ENCODE measurements at places on chromosomes 1 and 21.

DNA sequence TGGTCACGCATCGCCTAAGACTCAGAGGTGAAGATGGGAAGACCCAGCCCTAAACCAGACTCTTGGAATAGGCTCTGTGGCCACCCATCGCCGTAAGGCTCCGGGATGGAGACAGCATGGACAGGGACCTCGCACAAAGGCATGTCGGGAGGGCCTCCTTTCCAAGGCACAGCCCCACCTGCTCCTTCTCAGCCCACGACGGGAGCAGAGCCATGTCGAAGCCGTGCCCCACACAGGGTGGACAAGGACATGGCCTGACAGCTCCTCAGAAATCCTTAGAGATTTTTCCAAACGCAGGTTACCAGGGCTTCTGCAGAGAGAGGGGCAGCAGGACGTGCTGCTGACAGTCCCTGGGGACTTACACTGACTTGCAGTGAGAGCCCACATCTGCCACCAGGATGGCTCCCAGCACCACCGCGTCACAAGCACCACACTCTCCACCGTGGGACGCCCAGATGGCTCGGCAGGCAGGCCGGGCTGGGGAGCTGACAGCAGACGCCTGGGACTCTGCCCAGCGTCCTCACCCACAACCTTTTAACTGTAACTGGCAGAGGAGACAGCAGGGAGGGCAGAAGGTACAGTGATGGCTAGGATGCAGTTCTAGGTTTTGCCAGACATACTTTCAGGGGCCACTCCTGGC, 12.0 kb downstream of the SSU72 start:
- DNase-seq = no peak

GRCh38 chr21:38880577-38880966, 74.8 kb downstream of the ETS2 start:
- DNase-seq = no peak

DNA sequence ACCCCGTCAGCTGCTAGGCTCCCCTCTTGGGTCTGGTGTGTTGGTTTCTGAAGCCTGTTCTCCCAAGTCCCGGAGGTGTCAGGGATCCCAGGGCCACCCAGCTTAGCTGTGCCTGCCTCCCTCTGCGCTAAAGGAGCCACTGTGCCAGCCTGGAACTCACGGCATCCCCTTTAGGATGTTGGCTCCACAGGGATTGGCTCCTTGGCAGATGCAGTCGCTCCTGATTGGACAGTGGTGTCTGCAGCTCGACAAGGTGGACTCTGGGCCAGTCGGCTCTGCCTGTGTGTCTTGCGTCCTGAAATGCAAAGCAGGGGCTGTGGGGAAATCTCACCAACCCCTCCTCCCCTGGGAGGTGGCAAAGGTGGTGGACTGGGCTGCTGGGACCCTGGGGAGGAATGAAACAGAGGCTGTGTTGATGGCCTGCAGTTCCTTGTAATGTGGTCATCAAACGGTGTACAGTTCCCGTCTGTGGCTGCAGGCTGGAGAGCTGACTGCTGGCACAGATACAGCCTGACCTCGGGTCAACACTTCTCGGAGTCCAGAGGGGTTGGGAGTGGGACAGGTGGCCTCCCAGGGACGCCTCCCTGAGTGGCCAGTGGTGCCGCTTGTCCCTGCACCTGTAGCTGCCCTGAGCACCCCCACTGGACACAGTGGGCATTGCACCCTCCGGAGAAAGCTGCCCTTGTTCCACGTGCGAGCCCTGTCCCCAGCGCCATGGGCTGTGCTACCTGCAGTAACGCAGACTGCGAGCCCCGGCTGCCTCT, 11.5 kb upstream of the KCNAB2 start:
- no peak for DNase-seq

- no peak for DNase-seq
These were observed 379.1 kb upstream of the TMPRSS15 start for GRCh38 chr21:18782721-18783120.

DNA sequence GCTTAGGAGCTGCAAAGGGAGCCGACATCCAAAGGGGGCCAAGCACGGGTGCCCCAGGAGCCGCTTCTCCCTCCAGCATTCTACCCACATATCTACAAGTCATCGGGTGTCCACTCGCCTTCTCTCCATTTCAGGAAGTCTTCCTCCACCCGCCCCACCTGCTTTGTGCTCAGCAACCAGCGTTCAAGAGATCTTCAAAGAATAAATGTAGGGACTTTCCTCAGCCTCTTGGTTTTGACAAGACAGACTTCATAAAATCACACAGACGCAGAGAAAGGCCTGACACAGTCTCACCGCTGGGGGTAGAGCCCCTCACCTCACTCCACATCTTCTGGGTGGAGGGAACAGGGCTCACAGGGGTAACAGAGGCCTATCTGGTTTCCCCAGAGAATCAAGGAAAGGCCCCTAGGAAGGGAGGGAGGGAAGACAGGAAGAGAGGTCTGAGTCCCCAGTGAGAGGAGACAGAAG, 49.5 kb downstream of the SSBP3 start:
- DNase-seq = no peak

GRCh38 chr1:47228644-47229030, 3.4 kb downstream of the TAL1 start:
- no peak for DNase-seq

DNA sequence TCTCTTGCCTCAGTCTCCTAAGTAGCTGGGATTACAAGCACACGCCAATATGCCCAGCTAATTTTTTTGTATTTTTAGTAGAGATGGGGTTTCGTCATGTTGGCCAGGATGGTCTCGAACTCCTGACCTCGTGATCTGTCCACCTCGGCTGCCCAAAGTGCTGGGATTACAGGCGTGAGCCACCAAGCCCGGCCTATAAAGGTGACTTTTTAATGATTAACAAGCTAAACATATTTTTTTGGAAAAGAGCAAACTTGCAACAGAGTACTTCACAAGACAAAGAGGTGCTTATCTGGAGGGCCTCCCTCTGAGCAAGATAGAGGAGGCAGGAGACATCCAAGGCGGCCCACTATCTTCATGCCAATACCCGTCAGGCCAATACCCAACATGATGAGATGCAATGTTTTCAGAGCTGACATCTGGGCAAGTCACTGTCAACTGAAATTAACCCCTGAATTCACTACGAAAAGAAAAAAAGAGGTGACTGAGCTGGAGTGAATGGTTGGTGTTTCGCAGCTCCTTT, 10.5 kb downstream of the BCAR3 start:
- no peak for DNase-seq

- no peak for DNase-seq
These were observed 577.7 kb downstream of the MRPL39 start for GRCh38 chr21:25029580-25029979.

GRCh38 chr1:98556521-98557158, 104.9 kb upstream of the SNX7 start:
- DNase-seq = no peak

- no peak for DNase-seq
These were observed 139.8 kb downstream of the RYR2 start for GRCh38 chr1:237181743-237182317.

DNA sequence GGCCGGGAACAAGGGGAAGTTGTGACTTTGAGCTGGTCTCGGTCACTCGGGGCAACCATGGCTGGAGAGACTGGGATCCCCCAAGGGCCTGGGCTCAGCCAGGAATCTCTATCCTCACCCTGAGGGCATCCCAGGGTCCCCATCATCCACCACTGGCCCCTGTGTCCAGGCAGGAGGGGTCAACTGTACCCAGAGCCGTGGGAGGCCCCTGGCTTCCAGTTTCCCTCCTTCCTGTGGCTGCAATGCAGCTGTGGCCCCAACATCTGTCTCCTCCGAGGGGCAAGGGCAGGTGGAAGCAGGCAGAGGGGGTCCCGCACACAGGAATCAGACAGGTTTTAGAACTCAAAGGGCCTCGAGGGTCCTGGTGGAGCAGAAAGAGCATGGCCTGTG, 332.7 kb upstream of the VAMP3 start:
- no peak for DNase-seq

- DNase-seq = peak; percentile 60
These were observed 8.0 kb upstream of the PLCH2 start for GRCh38 chr1:2468041-2468472.

GRCh38 chr1:101769520-101769919, 227.2 kb downstream of the OLFM3 start:
- no peak for DNase-seq

DNA sequence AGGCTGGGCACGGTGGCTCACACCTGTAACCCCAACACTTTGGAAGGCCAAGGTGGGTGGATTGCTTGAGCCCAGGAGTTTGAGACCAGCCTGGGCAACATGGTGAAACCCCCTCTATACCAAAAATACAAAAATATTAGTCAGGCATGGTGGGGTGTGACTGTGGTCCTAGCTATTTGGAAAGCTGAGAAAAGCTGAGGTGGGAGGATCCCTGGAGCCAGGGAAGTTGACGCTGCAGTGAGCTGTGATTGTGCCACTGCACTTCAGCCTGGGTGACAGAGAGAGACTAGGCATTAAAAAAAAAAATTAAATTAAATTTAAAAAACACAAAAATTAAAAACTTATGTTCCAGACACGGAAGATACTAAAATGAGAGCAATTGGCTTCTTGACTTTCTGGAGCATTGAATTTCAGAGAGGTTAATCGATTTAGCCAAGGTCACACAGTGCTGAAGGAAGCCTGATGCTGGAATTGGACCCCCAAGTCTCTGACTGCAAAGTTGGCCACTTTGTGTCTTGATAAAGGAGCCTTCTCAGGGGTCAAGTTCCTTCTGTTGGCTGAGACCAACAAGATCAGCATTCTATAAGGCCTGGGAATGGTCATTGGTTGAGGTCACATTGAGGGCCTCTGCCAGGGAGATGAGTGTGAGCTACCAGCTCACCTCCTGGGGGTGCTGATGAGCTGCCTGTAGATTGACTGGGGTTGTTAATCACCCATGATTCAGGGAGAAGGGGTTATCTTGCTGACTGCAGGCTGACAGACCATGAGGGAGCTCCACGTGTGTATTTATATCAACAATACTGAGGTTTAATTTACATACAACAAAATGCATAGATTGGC, 54.3 kb downstream of the RPS6KA1 start:
- no peak for DNase-seq

DNA sequence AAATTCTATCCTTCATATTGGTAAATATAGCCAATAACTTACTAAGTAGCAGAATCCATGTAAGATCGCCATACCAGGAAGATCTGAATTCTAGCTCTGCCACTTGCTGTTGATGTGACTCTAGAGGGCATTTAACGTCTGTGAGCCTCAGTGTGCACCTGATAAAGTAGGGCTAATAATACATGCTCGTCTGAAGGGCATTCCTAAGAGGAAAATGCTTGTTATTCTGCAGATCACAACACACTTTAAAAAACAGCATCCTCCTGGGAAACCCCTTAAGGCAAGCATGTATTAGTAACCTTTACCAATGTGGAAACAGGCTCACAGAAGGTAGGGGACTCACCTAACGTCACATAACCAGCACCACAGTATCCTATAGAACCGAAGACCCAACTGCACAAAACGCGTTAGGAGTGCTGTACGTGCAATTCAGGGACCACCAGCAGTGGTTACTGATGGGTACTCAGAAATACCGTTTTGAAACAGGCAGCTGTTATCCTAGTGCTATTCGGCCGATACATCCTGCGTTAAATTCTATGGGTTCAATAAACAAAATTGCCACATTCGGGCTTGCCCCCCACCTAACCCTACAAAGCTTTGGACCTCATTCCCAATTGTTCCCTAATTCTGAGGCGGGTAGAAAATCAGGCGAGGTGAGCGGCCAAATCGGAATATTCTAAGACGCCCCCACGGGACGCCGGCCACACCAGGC, 758 bp downstream of the DEPDC1 start:
- DNase-seq = no peak

DNA sequence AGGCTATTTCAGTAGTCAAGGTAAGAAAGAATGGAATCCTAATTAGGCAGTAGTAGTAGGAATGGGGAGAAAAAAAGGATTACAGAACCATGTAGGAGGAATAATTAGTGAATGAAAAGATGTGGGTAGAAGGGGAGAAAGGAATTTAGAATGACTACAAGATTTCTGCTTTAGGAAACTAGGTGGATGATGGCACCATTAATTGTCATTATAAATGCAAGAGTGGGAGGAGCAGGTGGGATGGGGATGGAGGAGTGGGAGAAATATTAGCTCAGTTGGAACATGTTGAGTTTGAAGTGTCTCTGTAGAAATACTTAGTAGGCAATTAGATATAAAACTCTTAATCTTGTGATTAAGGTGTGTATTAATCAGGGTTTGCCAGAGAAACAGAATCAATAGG, 50.0 kb upstream of the C21orf91 start:
- DNase-seq = no peak

DNA sequence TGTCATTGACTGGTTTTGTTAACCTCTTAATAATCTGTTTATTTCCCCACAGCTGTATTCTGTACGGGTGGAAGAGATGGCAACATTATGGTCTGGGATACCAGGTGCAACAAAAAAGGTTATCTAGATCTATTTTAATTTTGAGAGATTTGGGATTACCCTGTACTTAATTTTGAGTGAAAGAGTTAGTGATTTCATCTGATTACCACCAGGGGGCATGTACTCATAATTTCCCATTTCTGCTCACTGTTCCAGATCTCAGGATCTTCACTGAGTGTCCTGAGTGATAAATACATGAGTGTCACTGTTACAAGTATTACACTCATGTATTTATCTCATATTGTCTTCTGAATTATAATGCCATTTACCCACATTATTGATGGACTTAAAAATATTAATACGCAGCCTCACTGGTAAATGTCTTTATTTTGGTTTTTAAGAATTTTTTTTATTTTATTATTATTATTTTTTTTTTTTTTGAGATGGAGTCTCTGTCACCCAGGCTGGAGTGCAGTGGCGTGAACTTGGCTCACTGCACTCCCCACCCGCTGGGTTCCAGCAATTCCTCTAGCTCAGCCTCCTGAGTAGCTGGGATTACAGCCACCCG, 27.4 kb downstream of the DTL start:
- peak; percentile 13 for DNase-seq

DNA sequence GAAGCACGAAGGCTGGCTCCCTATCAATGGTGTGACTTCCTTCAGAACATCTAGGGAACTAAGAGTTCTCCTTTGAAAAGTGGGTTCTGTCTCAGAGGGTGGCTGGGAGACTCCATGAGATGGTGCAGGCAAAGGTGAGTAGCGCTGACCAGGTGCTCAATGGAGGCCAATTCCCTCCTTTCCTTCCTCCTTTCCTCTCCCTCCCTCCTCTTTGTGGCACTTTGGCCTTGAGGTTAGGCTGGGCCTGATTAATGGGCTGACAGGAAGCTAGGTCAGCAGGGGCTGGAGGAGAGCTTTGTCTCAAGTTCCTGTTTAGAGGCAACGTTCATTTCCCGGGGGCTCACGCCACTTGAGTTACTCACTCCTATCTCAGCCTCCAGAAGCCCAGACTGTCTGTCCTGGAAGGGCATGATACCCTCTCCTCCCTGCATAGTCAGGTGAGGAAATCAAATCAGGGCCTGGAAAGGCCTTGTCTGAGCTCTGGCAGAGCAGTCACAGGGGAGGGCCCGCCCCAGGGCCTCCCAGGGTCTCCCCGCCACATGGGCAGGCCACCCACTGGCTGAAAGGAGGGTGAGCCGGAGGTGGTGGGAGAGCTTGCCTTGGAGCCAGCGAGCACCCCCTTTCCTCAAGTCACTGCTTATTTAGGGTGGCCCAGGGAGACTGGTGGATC, 58.4 kb upstream of the SSBP3 start:
- no peak for DNase-seq

- DNase-seq = no peak
These were observed 77.8 kb downstream of the LHX9 start for GRCh38 chr1:197994907-197995407.

- no peak for DNase-seq
These were observed 34.0 kb downstream of the OPRD1 start for GRCh38 chr1:28845786-28846543.

- peak; percentile 53 for DNase-seq
These were observed 239.0 kb downstream of the LMX1A start for GRCh38 chr1:165117482-165117881.

GRCh38 chr21:36499578-36500471, 19.9 kb upstream of the CLDN14 start:
- DNase-seq = no peak
